ENCODE measurements at places on chromosomes 7 and 10.

- no peak for DNase-seq
Observed at GRCh38 chr7:919924-920341, 34.5 kb downstream of the ADAP1 start.

GRCh38 chr7:50204581-50204980 is 99.9 kb upstream of the IKZF1 start:
- DNase-seq: no peak

DNA sequence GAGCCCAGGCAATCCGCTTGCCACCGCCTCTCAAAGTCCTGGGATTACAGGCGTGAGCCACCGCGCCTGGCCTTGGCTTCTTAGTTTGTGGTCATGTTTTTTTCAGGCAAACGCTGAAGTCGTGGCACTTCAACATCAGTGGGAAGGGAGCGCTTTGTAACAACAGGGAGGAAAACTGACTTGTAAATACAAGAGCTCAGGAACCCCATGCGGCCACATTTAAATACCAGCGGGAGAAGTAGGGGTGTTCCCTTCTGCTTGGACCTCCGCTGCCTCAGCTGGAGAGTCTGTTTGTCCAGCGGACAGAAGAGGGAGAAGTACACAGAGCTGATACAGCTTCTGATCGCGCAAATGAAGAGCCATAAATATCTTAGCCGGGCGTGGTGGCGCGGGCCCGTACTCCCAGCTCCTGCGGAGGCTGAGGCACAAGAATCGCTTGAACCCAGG is 108.7 kb upstream of the KMT2C start:
- no peak for DNase-seq

DNA sequence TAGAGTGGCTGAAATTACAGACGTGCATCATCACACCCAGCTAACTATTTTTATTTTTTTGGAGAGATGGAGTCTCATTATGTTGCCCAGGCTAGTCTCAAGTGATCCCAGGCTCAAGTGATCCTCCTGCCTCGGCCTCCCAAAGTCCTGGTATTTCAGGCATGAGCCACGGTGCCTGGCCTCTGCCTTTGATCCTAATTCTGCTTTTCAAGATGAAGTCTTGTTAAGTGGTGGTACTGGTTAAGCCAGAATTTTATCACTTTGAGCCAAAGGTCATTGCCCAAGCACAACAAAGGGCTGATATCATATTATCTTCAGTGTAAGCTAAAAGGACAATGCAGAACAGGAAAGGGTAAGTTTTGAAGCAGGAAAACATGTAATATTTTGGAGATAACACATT is 64.2 kb downstream of the MYOF start:
- no peak for DNase-seq

DNA sequence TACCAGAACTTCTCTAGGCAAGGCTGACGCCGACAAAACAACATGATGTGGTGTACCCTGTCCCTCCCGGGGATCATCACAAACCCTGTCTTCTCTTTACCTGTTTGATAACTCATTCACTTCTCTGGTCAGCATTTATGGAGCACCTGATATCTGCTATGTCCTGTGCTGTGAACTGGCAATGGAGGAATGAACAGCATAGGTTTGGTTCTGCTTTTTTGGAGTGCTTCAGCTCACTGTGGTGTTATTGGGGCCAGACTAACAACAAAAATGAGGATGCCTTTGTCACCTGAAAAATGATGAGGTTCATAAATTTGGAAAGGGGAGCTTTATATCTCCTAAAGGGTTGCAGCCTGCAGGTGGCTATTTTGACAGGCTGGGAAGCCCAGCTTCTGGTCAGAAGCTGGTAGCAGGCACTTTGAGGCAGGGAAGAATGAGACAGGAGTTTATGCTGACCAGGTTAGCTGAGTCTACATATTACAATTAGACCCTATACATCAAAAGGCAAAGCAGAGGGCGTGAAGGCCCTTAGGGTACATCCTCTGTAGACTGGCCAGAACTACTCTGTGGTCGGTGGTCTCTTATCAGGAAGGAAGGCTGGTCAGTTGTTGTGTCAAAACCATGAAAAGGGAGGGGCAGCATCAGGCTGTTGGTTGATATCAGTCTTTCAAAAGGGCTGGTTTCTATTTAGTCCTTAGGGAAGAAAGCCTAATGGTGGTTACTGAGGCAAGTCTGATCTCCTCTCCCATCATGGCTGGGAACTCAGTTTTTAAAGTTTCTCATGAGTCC is 42.3 kb downstream of the SH2D4B start:
- DNase-seq: peak; percentile 99

GRCh38 chr7:151795168-151795811 is 81.6 kb downstream of the PRKAG2 start:
- no peak for DNase-seq

DNA sequence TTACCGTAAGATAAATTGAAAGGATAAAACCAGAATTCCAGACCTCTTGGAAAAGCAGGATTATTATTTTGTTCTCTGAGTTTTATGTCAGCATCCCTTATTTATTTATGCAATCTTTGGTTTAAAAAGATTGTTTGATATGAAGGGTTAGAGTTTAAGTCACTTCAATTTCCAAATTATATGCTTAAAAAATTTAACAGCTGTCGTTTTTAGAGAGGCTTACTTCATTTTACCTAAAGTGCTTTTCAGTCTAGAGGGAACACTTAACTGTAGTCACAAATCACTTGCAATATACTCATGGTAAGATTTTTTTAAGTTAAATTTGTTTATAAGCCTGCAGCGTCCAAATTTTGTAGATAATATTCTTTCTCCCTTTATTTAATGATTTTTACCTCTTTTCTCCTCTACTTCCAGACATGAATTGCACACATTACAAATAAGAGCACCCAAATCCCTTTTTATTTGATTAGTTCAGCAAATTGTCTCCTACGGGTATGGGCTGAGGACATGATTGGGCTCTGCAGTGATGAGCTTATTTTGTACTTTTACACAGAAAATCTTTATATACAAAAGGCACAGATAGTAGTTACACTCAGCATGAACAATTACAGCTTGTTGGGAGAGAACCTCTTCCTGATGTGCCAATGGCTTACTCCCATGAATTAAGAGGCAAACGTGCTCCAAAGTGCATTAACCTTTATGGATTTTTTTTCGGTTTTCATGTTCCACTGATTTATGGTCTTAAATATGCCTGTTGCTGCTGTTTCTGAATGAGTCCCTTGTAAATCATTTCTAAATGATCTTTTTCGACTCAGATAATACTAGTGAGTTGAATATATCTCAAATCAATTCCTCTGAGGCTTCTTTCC is 319.3 kb upstream of the LRGUK start:
- no peak for DNase-seq

- DNase-seq: no peak
Observed at GRCh38 chr10:32227802-32228201, 119.2 kb downstream of the EPC1 start.

DNA sequence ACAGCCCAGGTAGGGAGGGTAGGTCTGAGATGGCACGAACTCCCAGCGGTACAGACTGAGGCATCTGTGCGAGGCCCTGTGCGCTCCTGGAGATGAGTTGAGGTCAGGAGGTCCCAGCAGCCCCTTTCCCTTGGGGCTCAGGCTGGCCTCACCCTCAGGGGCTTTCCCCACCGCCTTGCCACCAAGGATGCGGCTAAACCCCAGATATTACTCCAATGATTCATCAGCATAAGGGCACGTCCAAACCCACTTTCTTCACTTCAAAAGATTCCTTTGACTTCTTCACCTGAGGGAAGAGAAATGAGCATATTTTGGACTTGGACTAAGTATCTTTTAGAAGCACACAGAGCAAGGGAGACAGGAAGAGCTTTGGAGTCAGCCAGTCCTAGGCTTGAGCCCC is 20.3 kb downstream of the UROS start:
- DNase-seq: no peak

DNA sequence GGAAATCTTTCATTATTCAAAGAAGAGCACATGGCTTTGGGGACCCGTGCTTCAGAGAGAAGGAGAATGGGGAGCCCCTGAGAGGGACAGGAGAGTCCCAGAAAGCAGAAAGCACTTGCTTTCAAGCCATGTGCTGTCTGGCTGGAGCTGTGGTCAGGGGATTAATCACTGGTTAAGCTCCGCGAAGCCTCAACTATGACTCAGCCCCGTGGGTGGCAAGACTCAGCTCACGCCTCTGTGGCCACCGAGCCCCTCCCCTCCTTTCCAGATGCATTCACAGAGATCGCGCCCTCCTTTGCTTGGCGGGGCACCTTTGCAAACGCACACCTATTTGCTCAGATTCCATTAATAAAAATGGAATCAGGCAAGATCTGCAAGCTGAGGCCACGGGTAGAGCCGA is 202.9 kb upstream of the TCERG1L start:
- DNase-seq: peak; percentile 36

- DNase-seq: no peak
Observed at GRCh38 chr7:148523550-148523949, 67.0 kb upstream of the C7orf33 start.

DNA sequence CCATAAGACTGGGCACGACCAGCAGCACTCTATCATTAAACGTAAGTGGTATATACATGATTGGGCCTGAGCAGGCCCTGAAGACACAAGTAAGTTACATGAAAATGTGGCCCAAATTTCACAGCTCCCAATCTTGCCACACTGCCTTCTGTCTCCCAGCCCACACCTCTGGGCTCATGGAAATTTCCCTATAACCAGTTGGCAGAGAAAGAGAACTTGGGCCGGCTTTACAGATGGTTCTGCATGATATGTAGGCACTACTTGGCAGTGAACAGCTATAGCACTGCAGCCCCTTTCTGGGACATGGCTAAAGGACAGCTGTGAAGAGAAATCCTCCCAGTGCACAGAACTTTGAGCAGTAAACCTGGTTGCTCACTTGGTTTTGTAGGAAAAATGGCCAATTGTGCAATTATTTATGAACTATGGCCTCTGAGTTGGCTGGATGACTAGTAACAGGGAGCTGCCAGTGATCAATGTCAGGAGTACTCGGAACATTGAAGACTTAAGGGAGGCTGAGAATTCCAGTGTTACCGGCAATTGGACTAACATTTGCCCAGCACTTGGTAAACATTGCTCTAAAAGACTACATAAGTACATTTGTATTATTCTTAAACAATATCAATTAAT is 1006.6 kb upstream of the LRRN3 start:
- no peak for DNase-seq

- DNase-seq: no peak
Observed at GRCh38 chr10:63518690-63519288, 2.4 kb upstream of the REEP3 start.

DNA sequence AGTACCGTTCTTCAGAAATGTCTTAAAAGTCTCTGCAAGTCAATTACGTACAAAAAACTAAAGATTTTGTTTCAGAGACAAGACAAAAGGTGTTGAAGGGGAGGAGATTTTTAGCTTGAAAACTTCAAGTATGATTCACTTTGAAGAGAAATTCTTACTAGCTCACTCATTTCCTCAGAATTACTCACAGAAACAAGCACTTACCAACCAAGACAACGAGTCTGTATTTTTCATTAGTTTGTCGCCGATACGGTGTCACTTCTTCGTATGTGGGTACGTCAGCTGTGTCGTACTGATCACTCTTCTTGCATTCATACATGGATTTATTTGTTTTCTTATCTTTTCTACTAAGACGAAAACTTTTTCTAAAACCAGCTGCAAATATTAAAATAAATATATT is 90.6 kb upstream of the ODAD2 start:
- no peak for DNase-seq

DNA sequence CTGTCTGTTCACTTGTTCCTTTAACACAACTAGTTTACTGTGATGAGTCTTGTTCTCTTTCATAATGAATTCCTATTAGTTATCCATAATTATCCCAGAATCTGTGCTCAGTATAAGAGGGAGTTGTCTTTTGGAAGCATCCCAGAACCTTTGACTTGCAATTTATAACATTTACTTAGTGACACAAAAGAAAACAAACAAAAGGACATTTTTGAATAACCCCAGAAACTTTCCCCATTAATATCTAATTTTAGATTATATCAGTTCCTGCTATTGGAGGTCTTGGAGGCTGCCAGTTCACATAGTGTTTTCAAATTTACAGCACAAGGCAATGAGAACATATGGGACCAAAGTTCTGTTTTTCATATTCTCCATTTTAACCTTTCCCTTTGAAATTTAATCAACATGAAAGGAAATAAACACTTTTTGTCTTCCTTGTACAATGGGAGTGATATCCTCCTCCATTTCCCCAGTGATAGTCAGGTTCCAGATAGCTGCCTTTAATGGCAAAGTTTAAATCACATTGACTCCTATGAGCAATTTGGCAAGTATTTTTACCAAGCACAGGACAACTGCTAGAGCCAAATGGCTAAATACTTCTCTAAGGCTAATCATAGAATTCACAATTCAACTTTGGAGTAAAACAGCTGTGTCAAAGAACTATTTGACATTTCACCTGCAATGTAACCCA is 37.1 kb upstream of the GNAT3 start:
- DNase-seq: no peak

- DNase-seq: peak; percentile 62
Observed at GRCh38 chr7:105429746-105430612, 41.3 kb upstream of the SRPK2 start.

- no peak for DNase-seq
Observed at GRCh38 chr10:29946953-29947700, 112.3 kb downstream of the JCAD start.

DNA sequence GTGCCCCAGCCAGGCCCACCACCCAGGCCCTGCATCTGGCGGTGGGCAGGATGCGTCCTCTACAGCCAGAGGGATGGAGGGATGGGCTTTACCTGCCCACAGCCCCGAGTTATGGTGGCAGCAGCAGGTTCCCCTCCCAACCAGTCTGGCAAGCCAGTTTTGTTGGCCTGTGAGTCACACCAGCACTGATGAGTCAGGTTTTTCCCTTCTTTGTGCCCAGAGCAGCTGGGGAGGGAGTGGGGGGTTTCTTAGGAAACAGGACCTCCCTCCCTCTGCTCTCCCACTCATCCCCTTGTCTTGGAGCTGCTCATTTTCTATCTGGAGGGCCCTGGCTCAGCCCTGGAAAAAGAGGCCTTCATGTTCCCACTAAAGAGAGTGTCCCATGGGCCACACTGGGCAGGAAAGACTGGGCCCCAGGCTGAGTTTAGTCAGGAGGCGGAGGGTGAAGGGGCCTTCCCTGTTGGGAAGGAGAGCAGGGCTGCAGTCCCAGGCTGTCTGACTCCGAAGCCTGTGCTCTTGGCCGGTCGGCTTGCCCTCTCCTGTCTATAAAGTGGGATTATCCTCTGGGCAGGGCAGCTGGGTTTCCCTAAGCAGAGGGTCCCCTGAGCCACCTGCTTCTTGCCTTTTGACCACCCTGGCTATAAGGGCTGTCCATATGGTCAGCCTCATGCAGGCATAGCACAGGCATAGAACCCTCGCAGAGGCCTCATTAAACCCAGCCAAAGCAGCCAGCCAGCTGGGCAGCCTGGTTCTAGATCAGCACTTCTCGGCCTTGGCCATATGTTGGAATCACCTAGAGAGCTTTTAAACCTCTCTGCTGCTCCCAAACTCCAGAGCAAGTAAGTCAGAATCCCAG is 30.2 kb upstream of the ANKRD2 start:
- DNase-seq: peak; percentile 43

GRCh38 chr10:120943542-120943941 is 92.4 kb downstream of the WDR11 start:
- DNase-seq: no peak

Measured in OCI-M1 (cell line).